ENCODE measurements at places on chromosomes 1 and 21.

- no peak for DNase-seq
These were observed 2.6 kb upstream of the CFAP45 start for GRCh38 chr1:159902541-159902940.

GRCh38 chr1:158371188-158371953 is 17.7 kb downstream of the CD1E start:
- no peak for DNase-seq

DNA sequence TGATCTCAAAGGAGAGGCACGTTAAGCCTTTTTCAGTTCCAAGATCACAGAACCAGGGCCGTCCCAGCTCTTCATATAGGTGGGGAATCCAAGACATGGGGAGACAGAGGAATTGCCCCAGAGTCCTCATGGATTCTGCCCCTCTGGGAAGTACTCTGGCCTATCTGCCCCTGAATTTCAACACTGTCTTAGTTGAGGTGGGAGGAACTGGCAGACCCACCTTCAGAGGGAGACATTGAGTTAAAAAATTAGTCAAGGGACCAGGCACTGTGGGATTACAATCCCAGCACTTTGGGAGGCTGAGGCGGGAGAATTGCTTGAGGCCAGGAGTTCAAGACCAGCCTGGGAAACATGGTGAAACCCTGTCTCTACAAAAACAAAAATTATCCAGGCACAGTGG is 2.1 kb upstream of the KNCN start:
- DNase-seq, result no peak

- peak; percentile 75 for DNase-seq
These were observed 17.6 kb downstream of the ATP8B2 start for GRCh38 chr1:154342836-154343472.

- no peak for DNase-seq
These were observed 1.2 kb downstream of the CROCC start for GRCh38 chr1:16922885-16923431.

DNA sequence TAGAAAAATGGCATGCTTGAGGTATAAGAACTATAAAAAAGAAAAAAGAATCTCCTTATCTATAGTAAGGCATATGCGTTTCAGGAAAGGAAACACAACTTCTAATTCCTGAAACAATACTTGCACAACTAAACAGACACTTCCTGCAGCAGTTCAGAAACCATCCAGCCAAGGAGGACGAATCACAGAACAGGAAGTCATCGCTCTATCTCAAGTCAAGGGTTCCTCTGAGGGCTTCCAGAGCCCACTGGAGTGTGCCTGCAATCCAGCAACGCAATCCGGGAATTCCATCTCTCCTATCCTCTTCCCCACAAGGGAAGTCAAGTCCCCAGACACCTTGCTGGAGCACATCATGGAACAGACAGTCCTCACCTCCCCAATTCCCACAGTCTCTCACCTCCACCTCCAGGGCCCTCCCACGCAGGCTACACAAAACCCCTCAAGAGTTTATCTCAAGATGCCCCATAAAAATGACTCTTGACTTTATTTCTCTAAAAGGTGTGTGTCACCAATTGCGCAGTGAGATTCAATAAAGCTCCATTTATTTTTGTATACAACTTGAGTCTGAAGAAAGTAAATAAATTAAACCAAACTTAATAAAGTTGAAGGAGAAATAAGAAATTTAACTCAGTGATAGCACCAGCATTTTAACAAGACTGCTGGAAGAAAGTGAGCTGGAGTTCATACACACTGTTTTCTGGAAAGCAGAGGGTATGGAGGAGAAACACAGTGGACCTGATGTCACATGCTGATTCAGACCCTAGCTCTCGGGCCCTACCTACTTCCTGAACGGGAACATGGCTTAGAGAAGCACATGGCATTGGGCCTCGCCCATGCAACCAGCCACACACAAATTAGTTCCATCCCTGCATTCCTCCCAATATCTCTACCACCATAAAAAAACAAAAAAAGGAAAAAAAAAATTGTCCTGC is 39.9 kb downstream of the SIPA1L2 start:
- DNase-seq, result peak; percentile 30

DNA sequence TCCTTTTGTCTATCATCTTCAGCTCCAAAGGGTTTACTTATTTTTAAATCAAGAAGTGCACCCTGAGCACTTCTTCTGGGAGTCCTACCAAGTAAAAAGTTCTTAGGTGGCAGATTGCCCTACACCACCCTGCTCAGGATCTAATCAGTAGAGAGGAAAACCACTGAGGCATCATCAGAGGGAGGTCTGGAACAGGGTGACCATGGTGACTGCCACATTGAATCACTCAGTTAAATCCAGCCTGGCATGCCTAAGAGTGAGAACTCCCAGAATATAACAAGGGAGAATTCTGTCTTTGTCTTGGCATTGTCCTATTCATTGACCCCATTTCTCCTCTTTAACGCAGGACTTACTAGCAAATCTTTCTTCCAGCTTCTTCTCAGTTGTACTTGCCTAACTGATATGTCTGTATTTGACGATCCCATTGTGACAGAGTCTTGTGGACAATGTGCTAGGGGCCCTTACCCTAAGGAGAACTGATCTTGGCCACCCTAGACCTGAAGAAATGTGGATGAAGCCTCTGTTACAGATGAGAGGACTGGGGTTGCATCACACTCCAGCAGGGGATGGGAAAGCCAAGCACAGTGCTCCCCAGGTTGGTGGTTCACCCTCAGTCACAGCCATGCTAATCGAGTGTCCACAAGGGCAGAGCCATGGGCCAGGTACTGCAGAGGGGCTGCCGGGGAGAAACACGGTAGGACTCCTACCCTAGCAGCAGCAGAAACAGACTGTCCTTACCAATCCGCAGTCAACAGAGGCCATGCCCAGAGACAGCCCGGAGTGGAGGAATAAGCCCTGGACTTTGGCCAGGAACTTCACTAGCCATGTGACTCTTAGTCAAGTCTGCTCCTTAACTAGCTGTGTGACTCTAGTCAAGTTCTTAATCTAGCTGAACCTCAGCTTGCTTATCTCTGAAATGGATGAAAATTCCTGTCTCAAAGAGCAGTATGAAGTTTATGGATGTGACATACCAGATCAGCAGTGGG is 15.4 kb downstream of the PKP1 start:
- DNase-seq, result no peak

DNA sequence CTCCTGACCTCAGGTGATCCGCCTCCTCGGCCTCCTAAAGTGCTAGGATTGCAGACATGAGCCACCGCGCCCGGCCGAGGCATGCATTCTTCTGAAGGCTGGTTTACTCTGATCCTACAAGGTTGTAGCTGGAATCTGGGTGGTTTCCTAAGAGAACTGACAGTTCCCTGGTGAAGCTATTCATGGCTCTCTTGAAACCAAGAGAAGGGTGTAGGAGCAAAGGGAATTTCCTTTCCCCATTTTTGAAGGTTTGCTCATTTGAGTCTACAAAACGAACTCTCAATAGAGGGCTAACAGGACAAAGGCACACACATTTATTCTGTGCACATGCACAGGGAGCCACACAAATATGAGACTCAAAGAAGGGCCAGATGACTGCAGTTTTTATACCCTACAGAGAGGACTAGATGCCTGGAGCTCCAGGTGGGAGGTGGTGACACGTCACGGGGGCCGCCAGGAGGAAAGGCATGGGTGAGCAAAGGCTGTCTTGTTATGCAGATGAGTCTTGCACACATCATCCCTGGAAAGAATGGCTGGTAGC is 49.5 kb upstream of the ERRFI1 start:
- DNase-seq, result no peak

DNA sequence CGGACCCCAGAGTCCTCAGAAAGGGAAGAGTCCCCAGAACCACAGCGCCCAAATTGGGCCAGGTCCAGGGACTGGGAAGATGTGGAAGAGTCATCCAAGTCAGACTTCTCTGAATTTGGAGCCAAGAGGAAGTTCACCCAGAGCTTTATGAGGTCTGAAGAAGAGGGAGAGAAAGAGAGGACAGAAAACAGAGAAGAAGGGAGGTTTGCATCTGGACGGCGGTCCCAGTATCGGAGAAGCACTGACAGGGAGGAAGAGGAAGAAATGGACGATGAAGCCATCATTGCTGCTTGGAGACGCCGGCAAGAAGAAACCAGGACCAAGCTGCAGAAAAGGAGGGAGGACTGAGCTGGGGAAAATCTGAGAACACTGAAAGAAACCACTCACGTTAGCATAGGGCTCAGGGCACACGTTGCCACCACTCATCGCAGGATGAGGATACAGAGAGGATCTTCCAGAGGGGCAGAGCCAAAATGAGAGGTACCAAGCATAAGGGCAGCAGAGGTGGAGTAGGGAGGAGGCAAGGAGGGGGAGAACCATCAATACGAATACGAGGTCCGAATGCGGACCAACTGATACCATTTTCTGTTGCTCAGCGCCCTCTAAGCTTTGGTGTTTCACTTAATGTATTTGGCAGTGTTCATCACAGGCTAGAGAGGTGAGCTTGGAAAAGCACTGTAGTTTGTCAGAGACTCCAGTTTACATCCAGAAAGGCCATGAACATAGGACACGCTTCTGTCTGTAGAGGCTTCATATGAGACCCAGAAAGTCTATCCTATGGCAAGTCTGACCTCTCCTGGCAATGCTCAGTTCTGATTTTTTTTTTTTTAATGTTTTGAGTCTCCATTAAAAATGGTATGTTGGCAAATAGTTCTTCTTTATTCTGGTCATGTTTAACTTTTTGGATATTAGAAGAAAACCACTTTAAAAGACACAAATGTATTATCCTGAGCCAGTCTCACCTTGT is 34.7 kb downstream of the STYXL2 start:
- no peak for DNase-seq

GRCh38 chr1:57106296-57106695 is 140.5 kb upstream of the C8B start:
- no peak for DNase-seq

DNA sequence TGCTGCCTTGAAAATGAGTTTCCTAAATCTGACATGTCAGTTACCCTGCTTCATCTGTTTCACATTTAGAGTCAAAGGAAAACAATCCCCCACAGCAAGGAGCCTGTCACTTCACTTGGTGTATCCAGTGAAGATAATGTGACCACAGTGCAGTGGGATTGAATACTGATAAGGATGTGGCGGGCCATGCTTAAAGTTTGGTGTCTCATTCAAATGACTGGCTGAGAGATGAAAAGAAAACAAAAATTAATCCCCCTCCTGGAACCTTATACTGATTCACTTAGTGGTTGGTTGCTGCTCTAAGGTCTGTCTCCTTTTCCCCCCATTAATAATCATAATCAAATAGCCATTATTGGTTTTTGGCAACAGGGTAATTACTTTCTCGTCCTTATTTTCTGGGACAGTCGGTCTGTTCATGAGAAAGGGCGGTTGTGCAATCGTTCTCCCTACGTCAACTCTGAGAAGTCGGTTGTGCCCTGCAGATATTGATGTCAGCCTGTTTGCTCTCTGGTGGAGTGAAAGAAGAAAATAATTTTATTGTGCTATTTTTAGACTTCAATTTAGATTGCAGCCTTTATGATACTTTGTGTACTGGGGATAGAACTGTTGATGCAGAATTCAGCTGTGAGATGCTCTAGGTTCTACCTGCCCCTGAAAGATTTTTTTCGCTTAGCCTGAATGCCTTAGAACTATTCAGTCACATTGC is 360.2 kb downstream of the DISC1 start:
- peak; percentile 69 for DNase-seq

- peak; percentile 97 for DNase-seq
These were observed 2.8 kb upstream of the NUP210L start for GRCh38 chr1:154157520-154158306.

DNA sequence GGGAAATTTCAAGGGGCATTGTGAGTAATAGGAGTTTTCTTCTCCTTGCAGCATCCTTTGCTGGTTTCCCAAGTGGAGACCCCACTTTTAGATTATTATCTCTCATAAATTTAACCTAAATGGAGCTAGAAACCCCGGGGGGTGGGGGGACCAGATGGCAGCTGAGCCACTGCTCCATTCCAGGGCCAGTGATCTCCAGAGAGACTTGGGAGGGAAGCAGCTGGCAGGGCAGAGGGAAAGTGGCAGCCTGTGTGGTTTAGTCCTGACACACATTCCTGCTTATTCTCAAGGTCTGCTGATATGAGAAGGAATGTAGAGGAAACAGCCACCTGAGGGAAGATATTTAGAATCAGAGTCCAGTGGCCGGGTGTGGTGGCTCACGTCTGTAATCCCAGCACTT is 16.3 kb downstream of the PCP4L1 start:
- no peak for DNase-seq

DNA sequence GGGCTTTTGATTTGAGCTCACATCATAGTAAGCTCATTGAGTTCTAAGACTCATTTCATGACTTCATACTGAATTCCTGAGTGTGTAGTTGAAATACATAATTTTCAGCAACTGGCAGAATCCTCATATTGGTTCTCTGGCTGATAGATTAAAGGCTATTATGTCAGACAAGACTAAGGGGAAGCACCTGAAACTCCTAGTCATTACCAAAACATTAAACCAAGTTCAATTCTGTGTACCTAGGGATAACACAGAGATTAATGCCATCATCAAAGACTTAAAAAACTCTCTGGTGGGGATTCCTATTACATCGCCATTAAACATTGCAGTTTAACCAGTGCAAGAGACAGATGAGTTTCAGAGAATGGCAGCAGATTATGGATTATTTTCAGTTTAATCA is 339.1 kb downstream of the PTPRC start:
- no peak for DNase-seq

- DNase-seq, result no peak
These were observed 4.8 kb downstream of the OVGP1 start for GRCh38 chr1:111422546-111423391.

- peak; percentile 46 for DNase-seq
These were observed 7.4 kb upstream of the RGS13 start for GRCh38 chr1:192628396-192629057.

DNA sequence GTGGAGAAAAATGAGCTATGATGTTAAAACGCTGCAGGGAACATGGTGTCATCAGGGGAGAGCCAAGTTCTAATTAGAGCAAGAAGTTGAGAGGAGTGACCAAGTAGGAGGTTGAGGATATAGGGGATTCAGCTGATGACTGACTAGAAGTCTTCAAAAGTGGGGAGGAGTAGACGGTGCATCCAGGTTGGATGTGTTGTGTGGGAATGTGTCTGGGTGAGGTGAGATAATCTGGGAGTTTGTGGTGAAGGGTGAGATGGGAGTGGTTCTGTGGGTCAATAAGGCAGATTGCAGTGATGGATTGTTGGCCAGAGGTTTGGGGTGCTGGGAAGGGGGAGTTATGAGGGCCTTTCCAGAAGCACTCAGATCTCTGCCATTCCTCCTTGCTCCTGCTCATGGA is 72.0 kb upstream of the IRF2BP2 start:
- no peak for DNase-seq

GRCh38 chr1:248792342-248792741 is 33.4 kb downstream of the SH3BP5L start:
- no peak for DNase-seq

- no peak for DNase-seq
These were observed 2.5 kb upstream of the TRPM2 start for GRCh38 chr21:44350773-44351481.

DNA sequence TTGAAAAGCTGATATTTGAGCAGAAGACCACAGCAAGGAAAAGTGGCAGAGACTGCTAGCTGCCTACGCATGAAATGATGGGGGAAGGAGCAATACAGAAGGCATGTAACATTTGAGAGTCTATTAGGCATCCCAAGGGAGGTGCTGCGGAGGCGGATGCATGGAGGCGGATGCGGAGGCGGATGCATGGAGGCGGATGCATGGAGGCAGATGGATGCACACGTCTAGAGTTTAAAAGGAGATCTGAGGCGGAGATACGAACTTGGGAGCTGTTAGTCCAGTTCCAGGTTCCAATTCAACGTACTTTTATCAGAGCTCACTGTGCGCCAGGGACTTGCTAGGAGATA is 744 bp upstream of the DDX20 start:
- DNase-seq, result peak; percentile 64

- no peak for DNase-seq
These were observed 69.4 kb downstream of the PLPP3 start for GRCh38 chr1:56509713-56510641.

GRCh38 chr1:109821221-109821669 is 57.5 kb upstream of the EPS8L3 start:
- peak; percentile 70 for DNase-seq

- DNase-seq, result no peak
These were observed 3.2 kb downstream of the SH2D5 start for GRCh38 chr1:20729155-20729931.
